ENCODE measurements at places on chromosomes 6 and 20. TPM values are rescaled to one million over a fixed set of nuclear protein-coding genes. Genes with fewer than 3 reads are reported as not detected.
A peak's percentile ranks its signal among the peaks of the same experiment; 100 is the strongest.

Gene GTF3C6
- 116 TPM for total RNA-seq

Gene ZBTB46
- 13.1 TPM for total RNA-seq

- DNase-seq, result no peak
These were observed 182.5 kb downstream of the GMPR start for GRCh38 chr6:16420715-16421461.

- no peak for DNase-seq
These were observed 38.5 kb upstream of the TXLNB start for GRCh38 chr6:139330306-139330705.

GRCh38 chr6:111993342-111993741 lies 60.6 kb upstream of the CCN6 start:
- DNase-seq, result no peak

DNA sequence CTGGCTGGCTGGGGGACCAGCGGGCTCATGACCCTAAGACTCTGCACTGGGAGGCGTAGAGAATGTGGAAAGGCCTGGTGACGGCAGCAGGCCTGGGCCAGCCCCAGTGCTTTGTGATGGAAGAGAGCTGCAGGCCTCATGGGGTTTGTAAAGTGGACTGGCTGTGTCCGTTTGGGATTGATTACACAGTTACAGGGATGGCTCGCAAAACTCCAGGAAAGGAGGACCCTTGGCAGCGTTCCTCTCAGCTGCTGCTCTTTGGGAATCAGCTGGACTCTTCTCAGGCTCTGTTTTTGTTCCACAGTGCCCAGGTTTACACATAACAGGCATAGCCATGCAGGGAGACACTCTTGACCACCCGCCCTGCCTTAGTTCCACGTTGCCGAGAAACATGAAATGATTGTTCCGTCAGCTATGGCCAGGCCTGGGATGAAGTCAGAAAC lies 89.0 kb downstream of the SLX4IP start:
- peak; percentile 57 for DNase-seq

- DNase-seq, result peak; percentile 59
These were observed 593.4 kb upstream of the JAG1 start for GRCh38 chr20:11267131-11267761.

DNA sequence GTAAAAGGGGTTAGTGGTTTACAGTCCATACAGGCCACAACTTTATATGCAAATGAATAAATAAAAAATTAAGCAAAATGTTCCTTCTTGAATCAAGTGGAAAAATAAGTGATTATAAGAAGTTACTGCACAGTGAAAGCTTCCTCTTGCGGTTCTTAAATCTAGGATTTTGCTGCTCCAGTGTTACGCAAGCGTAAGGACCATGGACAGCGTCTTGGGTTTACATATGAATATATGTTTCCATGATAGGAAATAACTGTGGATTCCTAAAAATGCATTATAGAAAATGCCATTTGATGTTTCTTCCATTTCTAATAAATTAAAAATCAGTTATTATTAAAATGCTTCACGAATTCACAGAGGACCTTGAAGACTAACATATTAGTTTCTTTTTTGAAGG lies 176.6 kb upstream of the POU3F2 start:
- no peak for DNase-seq

DNA sequence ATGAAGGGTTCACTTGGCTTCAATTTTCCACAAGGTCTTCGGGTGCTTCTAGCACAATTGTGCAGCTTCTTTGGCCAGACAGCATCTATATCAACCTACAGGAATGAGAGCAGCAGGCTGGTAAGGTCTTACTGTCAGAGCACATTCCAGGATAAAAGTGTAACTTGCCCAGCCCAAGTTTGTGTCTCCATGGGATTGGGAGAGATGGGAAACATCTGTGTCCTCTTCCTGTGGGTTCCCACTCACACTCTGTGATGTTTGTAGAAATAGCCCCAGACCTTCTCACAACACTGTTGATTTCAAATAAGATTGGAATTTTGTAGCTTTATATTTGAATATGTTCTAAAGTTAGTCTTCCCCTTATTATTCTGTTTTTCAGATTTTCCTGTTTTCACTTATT lies 83.4 kb upstream of the RGS17 start:
- DNase-seq, result no peak

GRCh38 chr6:167141667-167142432 lies 15.9 kb downstream of the GPR31 start:
- DNase-seq, result peak; percentile 72

DNA sequence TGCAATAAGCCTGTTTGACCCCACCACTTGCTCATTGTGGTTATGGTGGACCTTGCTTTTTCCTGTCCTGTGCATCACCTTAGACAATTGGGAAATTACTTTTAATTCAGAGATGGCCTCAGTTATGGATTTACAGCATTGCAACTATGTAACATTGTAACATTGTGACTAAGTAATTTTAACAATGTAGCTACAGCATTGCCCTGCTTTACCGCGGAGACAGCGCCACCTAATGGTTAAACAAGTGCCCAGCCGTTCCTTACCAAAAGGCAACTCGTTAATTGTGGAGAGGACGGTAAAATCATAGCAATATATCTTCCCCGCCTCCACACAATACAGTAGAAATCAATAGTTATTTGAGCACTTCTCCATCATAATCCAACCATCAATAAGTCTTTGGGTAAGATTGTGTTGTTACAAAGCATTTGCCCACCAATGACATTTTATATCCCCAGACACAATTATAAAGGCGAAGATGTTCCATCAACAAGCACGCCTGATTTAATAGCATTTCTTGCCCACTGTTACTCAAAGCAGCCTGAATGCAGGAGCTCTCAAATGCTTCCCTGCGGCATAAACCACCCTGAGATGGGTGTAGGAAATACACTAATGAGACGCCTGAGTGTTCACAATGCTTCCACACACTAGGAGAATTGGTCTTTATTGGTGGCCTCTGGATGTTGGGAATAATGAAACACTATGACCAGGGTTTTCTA lies 93.7 kb downstream of the PROKR2 start:
- peak; percentile 53 for DNase-seq

All from left ventricle myocardium superior (tissue), 1 donor.